ENCODE measurements at places on chromosomes 16 and 17.

- no peak for DNase-seq
Observed at GRCh38 chr17:32859857-32860525, 16.9 kb downstream of the MYO1D start.

- no peak for DNase-seq
Observed at GRCh38 chr16:65808790-65809189, 557.7 kb upstream of the CDH5 start.

GRCh38 chr17:19348806-19349205, 13.7 kb downstream of the B9D1 start:
- no peak for DNase-seq

- no peak for DNase-seq
Observed at GRCh38 chr17:47253541-47254402, at the start of gene ITGB3. ITGB3 (plus strand) TSS chr17:47253827; CDS start chr17:47253862, 35 bp downstream.

All from fibroblast of skin of left quadriceps (primary cell).